ENCODE measurements at places on chromosomes 1 and 21.
A peak's percentile ranks its signal among the peaks of the same experiment; 100 is the strongest.

- DNase-seq, result no peak
Observed at GRCh38 chr1:115088115-115088778, 1.1 kb downstream of the TSPAN2 start.

DNA sequence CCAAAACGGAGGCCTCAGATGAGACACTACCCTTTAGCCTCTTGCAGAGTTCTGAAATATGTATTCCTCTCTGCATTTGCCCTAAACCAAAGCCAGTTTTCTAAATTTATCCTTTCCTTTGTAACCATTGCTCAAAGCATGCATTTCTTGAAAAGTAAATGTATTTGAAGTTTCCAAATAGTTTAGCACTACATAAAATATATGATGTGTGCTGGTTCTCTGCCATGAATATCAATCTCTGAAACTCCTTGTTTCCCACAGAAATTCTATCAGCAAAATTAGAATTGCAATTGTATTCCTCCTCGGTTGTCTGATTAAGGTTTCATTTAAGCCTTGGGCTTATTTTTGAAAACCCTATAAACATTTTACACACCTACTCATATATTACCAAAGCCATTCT, 137.1 kb upstream of the SYT6 start:
- DNase-seq, result no peak

- DNase-seq, result no peak
Observed at GRCh38 chr1:92752719-92753118, 32.2 kb downstream of the EVI5 start.

GRCh38 chr1:93735722-93736121, 54.1 kb upstream of the BCAR3 start:
- DNase-seq, result peak; percentile 80

DNA sequence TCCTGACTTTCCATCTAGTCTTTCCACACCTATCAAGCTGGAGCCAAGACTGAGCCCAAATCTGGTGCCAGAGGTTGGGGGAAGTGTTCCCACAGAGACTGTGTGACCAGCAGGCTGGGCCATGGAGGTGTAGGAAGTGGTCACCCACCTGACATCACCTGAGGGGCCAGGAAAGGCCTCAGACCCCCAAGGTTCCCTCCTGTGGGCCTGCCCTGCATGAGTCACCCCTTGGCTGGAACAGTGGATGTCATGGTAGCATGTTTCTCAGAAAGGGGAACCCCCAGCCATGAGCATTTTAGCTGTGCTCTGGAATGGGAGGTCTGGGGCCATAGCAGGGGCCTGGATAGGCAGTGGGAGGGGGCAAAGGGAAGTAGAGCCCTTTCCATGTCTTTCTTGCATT, 5.7 kb upstream of the TNFRSF8 start:
- peak; percentile 35 for DNase-seq

DNA sequence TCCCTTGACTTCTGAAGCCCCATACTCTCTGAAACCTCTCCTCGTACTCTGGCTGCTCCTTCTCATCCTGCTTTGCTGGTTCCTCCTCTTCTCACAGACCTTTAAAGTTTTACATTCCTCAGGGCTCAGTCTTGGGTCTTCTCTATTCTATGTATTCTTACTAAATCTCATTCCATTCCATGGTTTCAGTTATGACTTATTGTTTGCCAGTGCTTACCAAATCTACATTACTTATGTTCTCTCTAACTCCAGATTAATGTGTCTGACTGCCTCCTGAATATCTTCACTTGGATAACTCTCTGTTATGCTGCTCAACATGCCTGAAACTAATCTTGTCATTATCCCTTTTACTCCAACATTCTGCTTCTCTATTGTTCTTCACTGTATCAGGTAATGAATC, 5.4 kb upstream of the SLC35D1 start:
- DNase-seq, result peak; percentile 8

DNA sequence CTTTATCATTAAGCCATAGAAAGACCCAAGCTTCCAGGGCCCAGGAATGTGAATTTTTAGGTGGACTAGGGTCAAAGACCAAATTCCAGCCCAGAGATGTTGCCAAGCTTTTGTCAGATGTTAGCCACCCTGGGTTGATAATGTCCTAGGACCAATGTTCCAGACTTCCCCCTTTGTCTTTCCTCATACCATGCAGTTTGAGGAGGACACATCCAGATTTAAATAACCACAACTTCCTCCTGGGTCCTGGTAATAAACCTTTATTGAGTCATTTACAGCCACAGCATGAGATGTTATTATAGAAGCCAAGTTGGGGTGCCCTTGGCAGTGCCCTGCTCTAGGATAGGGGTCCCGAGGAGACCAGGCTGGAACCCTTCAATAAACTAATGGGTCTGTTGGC, 5.9 kb downstream of the TNR start:
- DNase-seq, result no peak

- DNase-seq, result no peak
Observed at GRCh38 chr1:170593173-170594011, 61.4 kb downstream of the GORAB start.

GRCh38 chr1:217617126-217617525, 13.8 kb downstream of the GPATCH2 start:
- no peak for DNase-seq

Data from cardiac fibroblast (primary cell).